ENCODE measurements at places on chromosomes 12 and 14.

DNA sequence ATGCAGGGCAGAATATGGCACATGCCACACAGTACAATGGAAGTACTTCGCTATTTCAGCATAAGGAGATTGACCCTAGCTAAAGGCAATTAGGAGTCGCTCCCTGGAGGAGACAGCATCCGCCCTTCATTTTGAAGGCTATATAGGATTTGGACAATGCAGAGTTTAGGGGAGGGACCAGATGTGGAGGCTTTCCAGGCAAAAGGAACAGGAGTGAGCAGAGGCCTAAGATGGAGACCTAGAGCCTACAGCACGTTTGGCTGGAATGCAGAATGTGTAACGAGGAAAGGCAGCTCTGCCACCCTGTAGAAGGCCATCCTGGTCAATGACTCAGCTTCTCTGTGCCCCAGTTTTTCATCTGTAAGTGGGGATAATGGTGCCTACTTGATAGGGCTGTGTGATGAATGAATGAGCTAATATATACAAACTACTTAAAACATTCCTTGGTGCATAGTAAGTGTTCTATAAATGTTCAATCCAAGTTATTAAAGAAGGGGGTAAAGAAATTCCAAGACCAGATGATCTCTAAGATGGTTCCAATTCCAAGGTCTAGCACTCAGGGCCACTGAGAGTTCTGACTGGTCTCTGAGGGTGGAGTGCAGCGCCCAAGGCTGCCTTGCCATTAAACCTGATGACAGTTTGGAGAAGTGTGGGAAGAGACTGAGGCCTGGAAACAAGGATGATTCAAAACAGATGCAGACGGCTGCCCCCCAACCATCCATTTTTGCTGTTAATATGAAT, 54.3 kb upstream of the FRMD6 start:
- no peak overlapping the region for H3K27ac ChIP-seq
- H3K27me3 ChIP-seq = peaks cover 44% of the 10 kb centered on the region
- no peak for DNase-seq
- peaks cover 8% of the 10 kb centered on the region for H3K4me1 ChIP-seq

DNA sequence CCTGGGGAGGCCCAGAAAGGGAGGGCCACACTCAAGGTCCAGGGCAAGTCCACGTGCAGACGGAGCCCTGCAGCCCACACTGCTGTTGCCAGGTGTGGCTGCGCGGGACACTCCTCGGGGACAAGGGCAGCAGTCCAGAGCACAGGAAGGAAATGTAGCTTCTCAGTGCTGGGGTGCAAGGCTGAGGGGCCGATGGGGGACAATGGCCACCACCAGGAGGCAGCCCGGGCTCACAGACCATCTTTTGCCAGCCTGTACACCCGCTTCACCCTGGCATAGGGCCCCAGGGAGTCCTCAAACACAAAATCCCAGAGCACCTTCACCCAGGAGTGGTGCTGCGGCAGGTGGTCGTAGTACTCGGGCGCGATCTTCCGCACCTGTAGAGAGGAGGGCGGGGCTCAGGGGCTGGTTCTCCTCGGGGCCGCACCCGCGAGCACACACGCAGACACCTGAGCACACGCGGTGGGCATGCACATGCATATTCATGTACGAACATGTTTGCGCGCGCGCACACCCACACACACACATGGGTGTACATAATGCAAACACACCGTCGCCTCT, 12.8 kb downstream of the DEGS2 start:
- no peaks in the 10 kb centered on the region for H3K27me3 ChIP-seq
- peaks cover 24% of the 10 kb centered on the region for H3K4me1 ChIP-seq
- peak overlapping the region; percentile 59 for H3K4me3 ChIP-seq
- peaks cover 43% of the 10 kb centered on the region for H3K36me3 ChIP-seq
- DNase-seq = peak; percentile 25

- H3K36me3 ChIP-seq = peaks cover 4% of the 10 kb centered on the region
- H3K27ac ChIP-seq = no peak overlapping the region
- no peaks in the 10 kb centered on the region for H3K4me1 ChIP-seq
- no peak overlapping the region for H3K4me3 ChIP-seq
Measured at GRCh38 chr12:28161697-28162096, 28.6 kb upstream of the CCDC91 start.

GRCh38 chr12:22322091-22322490, 12.4 kb downstream of the ST8SIA1 start:
- H3K4me1 ChIP-seq = peaks cover 30% of the 10 kb centered on the region
- no peaks in the 10 kb centered on the region for H3K27me3 ChIP-seq
- H3K4me3 ChIP-seq = no peak overlapping the region
- no peaks in the 10 kb centered on the region for H3K36me3 ChIP-seq
- H3K27ac ChIP-seq = peak overlapping the region; percentile 91

GRCh38 chr12:120474616-120474960, 5.0 kb upstream of the SRSF9 start:
- peaks cover 31% of the 10 kb centered on the region for H3K4me1 ChIP-seq
- no peaks in the 10 kb centered on the region for H3K27me3 ChIP-seq
- no peak overlapping the region for H3K27ac ChIP-seq
- H3K36me3 ChIP-seq = peaks cover 11% of the 10 kb centered on the region

GRCh38 chr14:78902010-78902623, 731.9 kb downstream of the NRXN3 start:
- H3K36me3 ChIP-seq = no peaks in the 10 kb centered on the region
- H3K27ac ChIP-seq = no peak overlapping the region
- DNase-seq = no peak
- H3K27me3 ChIP-seq = no peaks in the 10 kb centered on the region

- H3K4me1 ChIP-seq = no peaks in the 10 kb centered on the region
- H3K4me3 ChIP-seq = no peak overlapping the region
- no peak for DNase-seq
- no peaks in the 10 kb centered on the region for H3K36me3 ChIP-seq
Measured at GRCh38 chr12:100554608-100555077, 18.8 kb upstream of the GAS2L3 start.

DNA sequence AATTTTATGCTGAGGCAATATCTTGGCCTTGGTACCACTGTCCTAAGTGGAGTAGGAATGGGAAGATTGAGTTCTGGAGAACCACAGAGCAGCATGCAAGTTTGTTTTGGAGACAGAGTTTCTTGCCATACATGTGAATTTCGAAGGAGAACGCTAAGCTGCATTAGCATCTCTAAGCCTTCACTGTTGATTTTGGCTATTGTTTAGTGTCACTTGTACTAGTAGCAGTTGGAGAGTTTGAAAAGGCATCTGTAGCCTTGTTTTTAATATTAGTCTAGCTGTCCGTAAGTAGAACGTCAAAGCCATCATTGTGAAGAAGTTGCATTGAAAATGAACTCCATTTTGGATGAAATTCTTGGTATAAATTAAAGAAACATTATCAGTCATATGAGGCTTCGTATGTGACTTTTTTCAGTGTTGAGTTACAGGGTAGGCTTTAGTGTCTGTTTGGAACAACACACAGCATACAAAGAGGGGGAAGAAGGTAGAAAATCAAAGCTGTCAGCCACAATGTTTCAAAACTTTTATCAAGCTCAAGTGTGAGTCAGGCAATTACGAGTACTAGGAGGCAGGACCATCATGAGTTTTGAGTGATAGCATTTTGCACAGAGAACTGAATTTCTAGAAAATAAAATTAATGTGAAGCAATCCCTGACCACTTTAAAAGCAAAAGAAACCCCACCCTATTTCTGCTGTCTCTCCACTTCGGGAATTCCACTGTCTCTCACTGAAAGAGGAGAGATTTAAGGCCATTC, 70.2 kb upstream of the NAV3 start:
- H3K27ac ChIP-seq = no peak overlapping the region
- no peak for DNase-seq
- H3K4me1 ChIP-seq = no peaks in the 10 kb centered on the region
- no peak overlapping the region for H3K4me3 ChIP-seq
- H3K36me3 ChIP-seq = no peaks in the 10 kb centered on the region

- no peaks in the 10 kb centered on the region for H3K4me1 ChIP-seq
- H3K4me3 ChIP-seq = no peak overlapping the region
- DNase-seq = no peak
- no peaks in the 10 kb centered on the region for H3K27me3 ChIP-seq
- peaks cover 10% of the 10 kb centered on the region for H3K36me3 ChIP-seq
- H3K27ac ChIP-seq = peak overlapping the region; percentile 44
Measured at GRCh38 chr12:113893221-113893620, 72.9 kb downstream of the RBM19 start.

DNA sequence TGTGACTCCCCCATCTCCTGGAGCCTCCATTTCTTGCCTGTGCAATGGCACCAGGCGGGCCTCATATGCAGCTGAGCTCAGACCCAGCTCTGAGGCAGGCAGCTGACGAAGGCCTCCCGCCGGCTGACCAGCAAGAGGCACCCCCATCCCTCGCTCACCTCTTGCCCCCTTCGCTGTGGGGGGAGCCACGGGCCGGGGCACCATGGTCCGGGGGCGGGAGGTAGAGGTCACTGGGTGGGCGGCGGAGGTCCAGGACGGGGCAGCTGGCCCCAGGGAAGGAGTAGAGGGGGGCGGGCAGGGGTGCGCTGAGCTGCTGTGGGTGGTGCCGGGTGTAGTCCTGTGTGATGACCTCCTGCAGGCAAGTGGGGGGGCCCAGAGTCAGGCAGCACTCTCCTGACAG, 39.4 kb downstream of the RFLNA start:
- no peaks in the 10 kb centered on the region for H3K27me3 ChIP-seq
- peak overlapping the region; percentile 25 for H3K27ac ChIP-seq
- H3K4me3 ChIP-seq = no peak overlapping the region
- H3K4me1 ChIP-seq = no peaks in the 10 kb centered on the region
- DNase-seq = no peak
- peaks cover 56% of the 10 kb centered on the region for H3K36me3 ChIP-seq

DNA sequence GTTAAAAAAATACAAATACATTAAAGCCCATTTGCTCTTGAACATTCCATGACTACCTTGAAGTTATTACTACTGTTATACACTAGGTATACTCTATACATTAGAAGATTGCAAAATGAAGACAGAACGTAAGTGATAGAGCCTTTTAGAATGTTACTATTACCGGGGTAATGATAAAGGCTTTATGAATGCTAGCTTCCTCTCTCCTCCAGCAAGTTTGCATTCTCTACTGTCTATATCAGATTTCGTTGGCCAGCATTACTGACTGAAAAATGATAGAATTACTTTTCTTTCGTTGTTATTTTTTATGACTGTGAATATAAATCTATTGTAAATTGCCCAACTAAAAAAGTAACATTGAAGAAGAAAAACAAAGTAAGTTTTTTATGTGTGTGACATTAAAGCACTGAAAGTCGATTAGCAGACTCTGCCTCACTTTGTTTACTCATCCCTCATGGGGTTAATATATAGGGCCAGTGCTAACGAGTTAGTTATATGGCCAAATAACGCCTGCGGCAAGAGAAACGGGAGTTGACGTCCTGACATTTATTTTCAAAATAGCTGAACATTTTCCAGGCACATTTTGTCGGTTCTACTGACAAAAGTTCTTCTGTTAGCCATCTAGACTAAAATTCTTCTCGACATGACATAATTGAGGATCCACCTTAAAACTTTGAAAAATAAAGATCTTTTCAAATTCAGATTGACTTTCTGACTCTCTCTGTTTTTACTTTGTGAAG, 163.8 kb upstream of the KITLG start:
- no peak overlapping the region for H3K27ac ChIP-seq
- no peak overlapping the region for H3K4me3 ChIP-seq
- H3K36me3 ChIP-seq = no peaks in the 10 kb centered on the region
- H3K27me3 ChIP-seq = no peaks in the 10 kb centered on the region
- H3K4me1 ChIP-seq = no peaks in the 10 kb centered on the region

- DNase-seq = no peak
- no peak overlapping the region for H3K27ac ChIP-seq
Measured at GRCh38 chr14:87312169-87312893, 680.7 kb downstream of the GALC start.

GRCh38 chr12:99976762-99977161, 8.0 kb downstream of the ANKS1B start:
- DNase-seq = no peak
- H3K36me3 ChIP-seq = no peaks in the 10 kb centered on the region

GRCh38 chr12:84648425-84648824, 264.2 kb downstream of the SLC6A15 start:
- DNase-seq = no peak
- no peaks in the 10 kb centered on the region for H3K4me1 ChIP-seq
- H3K27ac ChIP-seq = no peak overlapping the region
- H3K27me3 ChIP-seq = no peaks in the 10 kb centered on the region

Measured in effector memory CD8-positive, alpha-beta T cell (primary cell).